H1 (cell line): ENCODE measurements at places on chromosomes 12 and 14.

GRCh38 chr14:39417014-39417413 is 15.2 kb downstream of the FBXO33 start:
- no peak for DNase-seq

DNA sequence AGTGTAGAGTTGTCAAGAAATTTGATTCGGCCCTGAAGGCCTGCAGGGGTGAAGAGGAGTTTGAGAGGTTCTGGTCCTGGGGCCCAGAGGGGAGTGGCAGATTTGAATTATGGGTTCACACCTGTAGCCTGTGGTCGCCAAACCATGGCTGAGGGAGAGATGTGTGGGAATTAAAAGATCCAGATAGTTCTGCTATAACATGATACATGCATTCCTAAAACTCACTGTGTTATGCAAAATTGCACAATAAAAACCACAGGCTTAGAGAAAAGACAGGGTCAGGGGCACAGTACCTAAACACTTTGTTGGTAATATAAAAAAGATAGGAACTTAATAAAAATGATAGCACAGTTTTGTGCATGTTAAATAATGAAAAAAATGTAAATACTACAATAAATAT is 106.2 kb downstream of the TMEM30B start:
- no peak for DNase-seq

- DNase-seq, result no peak
These were observed 20.3 kb downstream of the HEBP1 start for GRCh38 chr12:12979731-12980259.

DNA sequence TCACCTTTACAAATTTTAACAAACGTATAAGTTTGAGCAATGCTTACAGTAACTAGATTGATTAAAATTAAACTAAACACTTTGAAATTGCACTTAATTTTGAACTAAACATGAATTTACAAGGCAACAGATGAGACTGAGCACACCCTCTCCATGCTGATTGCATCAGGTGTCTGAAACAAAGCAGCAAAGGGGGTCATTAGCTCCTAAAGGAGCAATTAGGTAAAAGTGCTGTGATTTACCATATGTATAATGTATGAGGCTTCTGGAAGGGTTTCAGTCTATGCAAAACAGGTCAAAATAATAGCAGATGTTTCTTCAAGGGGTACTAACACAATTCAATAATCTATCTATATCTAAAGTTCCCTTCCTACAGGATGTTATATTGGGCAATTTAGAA is 98.8 kb upstream of the LMNTD1 start:
- DNase-seq, result no peak

GRCh38 chr12:3132636-3133404 is 55.6 kb downstream of the TSPAN9 start:
- DNase-seq, result no peak

GRCh38 chr14:67952786-67953185 is 133.2 kb downstream of the RAD51B start:
- no peak for DNase-seq

- DNase-seq, result no peak
These were observed 93.9 kb downstream of the DYRK2 start for GRCh38 chr12:67742461-67742860.

DNA sequence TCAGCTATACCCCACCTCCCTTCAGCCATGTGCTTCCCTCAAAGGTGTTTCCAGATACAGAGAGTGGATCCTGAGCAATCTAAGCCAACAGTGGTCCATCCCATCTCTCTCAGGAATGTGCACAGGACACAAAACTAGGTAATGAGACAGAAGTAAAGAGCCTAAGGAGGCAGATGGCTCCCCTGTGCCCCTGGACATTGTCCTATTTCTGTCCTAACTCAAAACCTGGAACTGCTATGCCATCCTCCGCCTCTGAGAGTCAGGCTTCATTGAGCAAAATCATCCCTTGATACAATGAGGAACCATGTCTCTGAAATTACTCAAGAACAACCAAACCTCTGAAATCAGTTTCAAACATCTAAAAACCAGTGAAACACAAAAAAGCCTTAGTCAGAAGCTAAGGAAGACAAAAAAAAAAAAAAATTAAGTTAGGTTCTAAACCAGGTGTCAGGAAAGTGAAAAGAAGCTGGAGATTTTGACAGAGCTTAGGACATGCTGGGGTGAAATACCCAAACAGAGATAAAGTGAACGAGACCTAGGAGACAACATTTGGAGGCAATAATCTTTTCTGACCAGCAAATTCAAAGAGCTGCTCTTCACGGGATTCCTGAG is 200.3 kb upstream of the PLEKHG7 start:
- no peak for DNase-seq

DNA sequence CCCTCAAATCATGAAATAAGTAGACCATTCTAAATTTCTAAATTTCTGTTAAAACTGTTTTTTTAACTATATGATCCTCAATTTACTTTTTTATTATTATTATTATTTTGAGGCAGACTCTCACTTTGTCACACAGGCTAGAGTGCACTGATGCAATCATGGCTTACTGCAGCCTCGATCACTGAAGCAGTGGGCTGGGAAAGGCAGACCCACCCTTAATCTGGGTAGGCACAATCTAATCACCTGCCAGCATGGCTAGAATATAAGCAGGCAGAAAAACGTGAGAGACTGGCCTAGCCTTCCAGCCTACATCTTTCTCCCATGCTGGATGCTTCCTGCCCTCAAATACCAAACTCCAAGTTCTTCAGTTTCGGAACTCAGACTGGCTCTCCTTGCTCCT is 2.3 kb downstream of the ERO1A start:
- DNase-seq, result no peak

GRCh38 chr12:46963191-46963590 is 116.2 kb upstream of the PCED1B start:
- no peak for DNase-seq

DNA sequence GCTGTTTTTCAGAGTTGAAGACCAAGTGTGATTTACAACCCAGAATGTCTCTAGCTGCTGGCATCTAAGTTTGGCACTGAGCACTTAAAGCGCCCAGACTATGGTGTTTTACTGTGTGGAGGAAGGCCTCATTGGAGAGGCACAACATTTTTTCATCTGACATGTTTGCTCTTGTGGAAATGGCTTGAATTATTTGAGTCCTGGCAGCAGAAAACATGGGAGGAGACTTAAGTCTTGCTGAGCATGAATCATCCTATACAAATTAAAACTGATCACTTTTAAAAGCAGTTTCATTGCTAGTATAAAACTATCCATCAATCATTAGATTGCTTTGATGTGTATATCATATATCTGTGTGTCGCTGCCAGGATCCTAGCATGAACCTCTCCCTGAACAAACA is 85.9 kb upstream of the REP15 start:
- DNase-seq, result no peak

DNA sequence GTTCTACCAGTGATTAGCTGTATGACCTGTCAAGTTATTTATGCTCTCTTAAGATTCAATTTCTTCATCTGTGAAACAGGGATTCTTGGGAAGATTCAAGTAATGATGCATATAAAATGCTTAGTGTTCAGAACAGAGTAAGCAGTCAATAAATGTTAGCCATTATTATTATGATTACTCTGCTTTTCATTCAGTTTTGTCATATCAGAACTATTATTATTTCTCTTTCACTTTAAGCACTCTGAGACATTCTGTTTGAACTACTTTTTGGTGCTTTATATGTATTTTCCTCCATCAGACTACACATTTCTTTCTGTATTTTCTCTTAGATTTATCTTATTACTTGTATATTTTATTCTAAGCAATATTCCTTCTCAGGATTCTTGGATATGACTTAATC is 81.2 kb downstream of the CFAP54 start:
- no peak for DNase-seq

DNA sequence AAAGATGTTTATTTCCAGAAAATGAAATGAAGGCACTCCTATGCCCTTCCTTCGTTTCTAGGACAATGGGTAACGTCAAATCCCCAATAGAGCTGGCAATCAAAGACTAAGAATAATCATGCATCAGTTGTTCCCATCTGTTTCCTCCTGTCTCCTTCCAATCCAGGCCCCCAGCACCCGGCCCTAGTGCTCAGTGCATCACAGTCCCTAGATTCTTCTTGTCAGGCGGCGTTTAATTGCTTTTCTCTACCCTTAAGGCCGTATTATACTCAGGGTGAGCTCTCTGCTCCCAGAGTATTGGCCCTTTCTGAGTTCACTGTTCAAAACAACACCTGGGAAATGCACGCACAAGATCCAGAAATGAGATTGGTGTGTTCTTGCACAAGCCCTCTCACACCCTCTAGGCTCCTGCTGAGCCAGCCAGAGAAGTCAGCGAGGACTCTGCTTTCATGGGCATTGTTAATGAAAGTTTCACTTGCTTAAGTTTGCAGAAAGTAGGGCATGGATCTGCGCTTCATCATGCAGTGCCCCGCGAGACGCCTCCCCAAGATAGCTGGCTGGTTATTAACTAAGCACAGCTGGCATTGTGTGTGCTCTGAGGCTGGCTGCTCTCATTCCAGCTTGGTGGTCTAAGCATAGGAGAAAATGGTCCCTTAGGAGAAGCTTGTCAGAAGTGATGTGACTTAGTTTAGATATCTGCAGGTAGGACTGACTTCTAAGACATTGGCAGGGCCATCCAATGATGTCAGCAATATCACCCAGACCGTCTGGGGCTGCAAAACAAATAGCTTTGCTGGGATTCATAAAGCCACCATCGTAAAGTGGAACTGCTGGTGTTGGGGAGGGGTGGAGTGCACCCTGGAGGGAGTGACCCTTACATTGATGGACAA is 28.7 kb downstream of the CRACR2A start:
- no peak for DNase-seq

GRCh38 chr12:113297214-113297587 is 37.7 kb downstream of the SLC8B1 start:
- no peak for DNase-seq

DNA sequence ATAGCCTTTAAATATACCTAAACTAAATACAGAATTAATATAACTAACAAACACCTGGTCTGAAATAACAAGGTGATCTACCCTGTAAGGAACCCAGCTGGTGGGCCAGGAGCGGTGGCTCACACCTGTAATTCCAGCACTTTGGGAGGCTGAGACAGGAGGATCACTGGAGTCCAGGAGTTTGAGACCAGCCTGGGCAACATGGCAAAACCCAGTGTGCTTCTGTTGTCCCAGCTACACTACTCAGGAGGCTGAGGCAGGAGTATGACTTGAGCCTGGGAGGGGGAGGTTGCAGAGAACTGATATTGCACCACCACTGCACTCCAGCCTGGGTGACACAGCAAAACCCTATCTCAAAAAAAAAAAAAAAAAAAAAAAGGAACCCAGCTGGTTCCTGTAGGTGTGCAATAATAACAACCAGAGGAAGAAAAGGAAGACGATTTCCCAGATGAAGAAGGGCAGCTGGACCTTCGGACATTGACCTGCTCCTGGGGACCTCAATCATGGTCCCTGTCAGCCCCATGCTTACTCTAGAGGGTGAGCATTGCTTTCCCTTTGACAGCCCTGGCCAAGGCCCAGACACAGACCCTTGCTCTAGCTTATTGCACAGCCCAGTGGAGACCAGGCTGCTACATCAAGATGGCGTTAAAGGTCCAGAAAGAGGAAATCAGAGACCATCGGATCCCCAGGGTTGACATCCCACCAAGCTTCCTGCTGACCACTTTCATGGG is 5.4 kb downstream of the FOS start:
- no peak for DNase-seq

- no peak for DNase-seq
These were observed 10.7 kb upstream of the STX2 start for GRCh38 chr12:130849561-130850417.

DNA sequence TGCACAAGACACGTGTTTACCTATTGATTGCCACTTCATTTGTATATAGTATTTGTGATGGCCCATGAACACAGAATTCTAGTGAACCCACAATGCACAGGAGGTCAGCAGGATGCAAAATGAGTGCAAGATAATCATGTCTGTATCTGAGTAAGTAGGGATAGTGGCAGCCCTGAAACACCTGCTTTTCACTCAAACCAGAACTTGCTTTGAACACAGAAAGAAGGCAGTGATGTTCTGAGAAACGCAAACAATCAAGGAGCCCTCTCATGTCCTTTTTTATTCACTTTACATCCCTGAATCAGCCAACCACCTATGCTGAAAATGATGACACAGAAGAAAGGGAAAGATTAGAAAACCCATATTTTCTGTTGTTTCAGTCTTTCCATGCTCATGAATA is 170.4 kb upstream of the AVPR1A start:
- DNase-seq, result no peak

DNA sequence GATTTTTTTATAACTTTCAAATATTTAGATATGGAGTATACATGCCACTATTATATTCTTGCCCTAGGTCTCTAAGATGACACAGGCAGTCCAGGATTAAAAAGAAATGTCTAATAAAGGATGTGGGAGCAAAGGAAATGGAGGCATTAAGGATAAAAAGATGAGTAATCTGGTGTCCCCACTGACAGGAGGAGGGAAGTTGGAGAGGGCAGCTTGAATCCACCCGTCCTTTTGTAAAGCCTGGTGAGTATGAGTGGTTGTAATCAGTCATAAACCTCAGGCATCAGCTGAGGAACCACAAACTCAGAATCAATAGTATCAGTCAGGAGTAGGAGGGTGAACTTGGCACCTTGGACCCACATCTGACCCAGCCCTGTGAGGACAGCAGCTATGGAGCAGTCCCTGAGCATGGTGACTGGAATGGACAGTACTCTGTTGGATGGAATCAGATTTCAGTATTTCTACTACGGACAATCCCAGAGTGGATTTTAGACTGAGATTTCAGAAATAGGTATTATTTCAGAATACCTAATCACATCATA is 100.5 kb downstream of the EXOC5 start:
- no peak for DNase-seq

DNA sequence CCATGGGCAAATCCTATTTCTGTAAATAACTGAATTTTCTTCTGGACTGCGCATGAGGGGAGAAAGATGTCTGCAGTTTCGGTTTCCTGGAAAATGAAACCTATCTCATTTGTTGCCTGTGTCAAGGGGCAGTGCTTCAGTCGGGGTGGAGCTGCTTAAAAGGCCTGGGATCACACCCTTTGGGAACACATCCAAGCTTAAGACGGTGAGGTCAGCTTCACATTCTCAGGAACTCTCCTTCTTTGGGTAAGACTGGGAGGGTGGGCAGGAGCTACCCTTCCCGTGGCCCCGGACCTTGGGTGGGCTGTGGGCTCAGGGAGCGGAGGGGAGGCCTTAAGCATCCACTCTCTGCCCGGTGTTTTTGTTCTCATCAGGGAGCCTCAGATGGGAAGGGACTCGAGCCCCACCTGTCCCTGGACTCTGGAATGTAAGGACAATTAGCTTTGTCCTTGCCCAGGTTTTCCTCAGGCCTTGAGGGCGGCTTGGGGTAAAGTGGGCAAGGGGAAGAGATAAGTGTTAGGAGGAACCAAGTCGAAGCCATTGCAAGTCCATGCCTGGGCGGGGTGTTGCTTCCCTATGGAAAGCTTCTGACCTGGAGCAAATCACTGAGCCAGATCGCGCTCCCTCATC is at the start of gene IFI27:
Gene IFI27, plus strand, starts transcription at position 185 of the 630 bp plus-strand sequence.
- DNase-seq, result no peak

- no peak for DNase-seq
These were observed 211.5 kb downstream of the SLC41A2 start for GRCh38 chr12:104746467-104747088.

GRCh38 chr14:60634153-60634552 is 15.1 kb downstream of the SIX1 start:
- no peak for DNase-seq

DNA sequence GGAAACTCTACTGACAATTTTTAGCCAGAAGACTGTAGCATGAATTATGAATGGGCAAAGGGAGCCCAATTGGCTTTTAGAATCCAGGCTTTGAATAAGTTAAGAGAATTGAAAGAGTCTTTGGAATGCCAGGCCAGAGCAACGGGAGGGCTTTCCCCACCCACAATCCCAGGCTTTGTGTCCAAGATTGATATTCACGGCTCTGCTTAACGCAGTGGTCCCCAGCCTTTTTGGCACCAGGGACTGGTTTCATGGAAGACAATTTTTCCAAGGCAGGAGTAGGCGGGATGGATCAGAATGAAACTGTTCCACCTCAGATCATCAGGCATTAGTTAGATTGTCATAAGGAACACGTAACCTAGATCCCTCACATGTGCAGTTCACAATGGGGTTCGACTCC is 79.6 kb downstream of the EPS8 start:
- no peak for DNase-seq
